Neural crest cell (in vitro differentiated cells): ENCODE measurements at places on chromosomes 4 and X.

- DNase-seq = no peak
Measured at GRCh38 chr4:100696531-100696930, 178.7 kb upstream of the EMCN start.

GRCh38 chr4:145545031-145545430 is 63.4 kb downstream of the SMAD1 start:
- no peak for DNase-seq

GRCh38 chr4:1841201-1841886 is 14.6 kb downstream of the LETM1 start:
- DNase-seq = no peak

DNA sequence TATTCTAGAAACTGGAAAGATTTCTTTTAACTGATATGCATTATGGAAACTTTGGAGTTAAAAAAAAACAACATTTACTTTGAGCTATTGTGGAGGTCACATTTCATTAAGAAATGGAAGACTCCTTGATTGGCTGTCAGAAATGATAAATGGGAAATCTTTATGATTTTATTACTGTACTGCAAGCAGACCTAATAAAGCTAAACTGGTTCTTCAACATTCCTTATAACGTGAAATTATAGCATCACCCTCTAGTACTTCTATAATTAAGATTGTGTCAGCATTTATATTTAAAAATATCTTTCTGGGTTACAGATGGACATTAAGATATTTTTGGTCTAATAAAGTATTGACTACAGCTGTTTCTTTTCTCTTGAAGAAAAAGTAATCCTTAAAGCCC is 213.8 kb upstream of the PACRGL start:
- DNase-seq = no peak
